KBM-7 (cell line): ENCODE measurements at places on chromosomes 5 and 9.
A peak's percentile ranks its signal among the peaks of the same experiment; 100 is the strongest.

GRCh38 chr5:128237000-128237399 lies 153.4 kb downstream of the SLC12A2 start:
- DNase-seq = no peak

DNA sequence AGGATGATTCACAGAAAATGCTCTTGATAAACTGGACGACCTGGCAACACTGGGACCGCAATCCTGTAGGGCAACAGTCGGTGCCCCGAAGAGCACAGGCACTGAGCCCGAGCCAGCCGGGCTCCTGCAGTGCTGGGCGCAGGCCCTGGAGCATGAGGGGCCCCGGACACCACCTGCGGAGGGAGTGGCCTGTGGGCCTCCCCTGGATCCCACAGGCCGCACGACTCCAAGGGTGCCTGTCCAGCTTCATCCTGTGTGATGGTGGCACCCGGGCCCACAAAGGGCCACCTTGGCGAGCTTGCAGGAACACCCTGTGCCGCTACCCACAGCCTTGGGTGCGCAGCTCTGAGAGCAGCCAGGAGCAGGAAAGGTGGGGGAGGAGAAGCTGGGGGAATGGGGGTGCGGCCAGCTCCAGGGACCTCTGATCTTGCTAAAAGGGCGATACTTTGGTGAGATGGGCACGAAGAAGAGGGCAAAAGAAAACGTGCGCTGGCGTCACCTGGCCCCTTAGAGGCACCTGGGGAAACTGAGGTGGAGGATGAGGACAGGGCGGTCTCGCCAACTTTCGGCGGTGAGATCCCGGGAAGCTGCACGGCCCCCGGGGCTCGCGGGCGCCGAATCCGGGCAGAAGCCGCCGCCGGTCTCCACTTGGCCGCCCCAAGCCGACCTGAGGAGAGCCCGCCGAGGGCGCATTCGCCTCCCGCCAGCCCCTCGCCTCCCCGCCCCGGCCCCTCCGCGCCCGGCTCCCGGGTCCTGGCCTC lies 722 bp downstream of the TBC1D9B start:
- DNase-seq = peak; percentile 45

- DNase-seq = no peak
Measured at GRCh38 chr5:586751-587285, 25.3 kb upstream of the CEP72 start.

DNA sequence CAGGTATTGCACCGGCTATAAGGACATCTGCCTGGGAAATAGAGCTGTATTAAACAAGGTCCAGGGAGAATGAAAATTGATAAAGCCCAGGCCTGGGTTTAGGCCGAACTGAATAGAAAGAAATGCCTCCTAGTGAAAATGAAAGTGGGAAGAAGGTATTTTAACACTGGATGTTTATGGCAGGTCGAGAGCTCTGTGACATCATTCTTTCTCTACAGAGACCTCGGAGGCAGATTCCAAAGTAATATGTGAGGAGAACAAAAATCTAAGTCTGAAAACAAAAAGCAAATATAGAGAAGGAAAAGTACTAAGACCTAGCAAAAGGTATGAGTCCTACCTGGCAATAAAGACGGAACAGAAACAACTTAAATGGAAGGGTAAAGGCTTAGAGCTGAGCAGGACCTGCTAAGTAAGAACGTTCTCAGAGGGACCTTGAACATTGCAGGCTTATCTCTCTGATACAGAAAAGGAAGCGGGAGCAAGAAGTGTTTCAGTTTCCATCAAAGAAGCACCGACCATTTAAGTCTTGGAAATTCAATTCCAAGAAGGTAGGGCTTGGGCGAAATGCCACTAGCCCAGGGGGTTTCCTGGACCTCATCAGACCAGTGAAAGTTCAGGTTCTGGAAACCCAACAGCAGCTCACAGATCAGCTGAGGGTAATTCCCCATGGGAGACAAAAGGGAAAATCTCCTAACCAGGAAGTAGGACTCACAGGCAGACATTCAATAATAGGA lies 80.0 kb downstream of the SUSD1 start:
- no peak for DNase-seq

GRCh38 chr5:33425314-33425713 lies 15.5 kb upstream of the TARS1 start:
- DNase-seq = no peak

GRCh38 chr9:136441681-136442245 lies 2.1 kb upstream of the INPP5E start:
- DNase-seq = no peak

- DNase-seq = no peak
Measured at GRCh38 chr9:88773627-88774244, 217.5 kb upstream of the S1PR3 start.

DNA sequence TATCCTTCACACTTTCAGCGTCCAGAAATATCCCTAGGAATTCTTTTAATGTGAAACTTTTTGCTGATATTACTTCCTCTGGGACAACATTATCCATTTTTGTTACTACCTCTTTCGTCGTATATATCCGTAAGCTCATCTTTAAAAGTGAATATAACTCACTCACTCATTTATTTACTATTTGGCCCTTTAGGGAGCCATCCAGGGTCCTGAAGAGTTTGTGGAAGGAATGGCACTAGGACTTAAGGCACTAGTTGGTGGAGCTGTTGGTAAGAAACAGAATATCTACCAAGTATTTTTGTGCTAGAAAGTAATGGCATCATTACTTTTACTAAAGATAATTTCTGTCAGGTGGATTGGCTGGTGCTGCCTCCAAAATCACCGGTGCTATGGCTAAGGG lies 192.7 kb downstream of the VPS13A start:
- DNase-seq = no peak

- DNase-seq = no peak
Measured at GRCh38 chr9:5721279-5722087, 92.6 kb downstream of the RIC1 start.

- DNase-seq = no peak
Measured at GRCh38 chr9:8071445-8071798, 271.8 kb upstream of the DMAC1 start.

DNA sequence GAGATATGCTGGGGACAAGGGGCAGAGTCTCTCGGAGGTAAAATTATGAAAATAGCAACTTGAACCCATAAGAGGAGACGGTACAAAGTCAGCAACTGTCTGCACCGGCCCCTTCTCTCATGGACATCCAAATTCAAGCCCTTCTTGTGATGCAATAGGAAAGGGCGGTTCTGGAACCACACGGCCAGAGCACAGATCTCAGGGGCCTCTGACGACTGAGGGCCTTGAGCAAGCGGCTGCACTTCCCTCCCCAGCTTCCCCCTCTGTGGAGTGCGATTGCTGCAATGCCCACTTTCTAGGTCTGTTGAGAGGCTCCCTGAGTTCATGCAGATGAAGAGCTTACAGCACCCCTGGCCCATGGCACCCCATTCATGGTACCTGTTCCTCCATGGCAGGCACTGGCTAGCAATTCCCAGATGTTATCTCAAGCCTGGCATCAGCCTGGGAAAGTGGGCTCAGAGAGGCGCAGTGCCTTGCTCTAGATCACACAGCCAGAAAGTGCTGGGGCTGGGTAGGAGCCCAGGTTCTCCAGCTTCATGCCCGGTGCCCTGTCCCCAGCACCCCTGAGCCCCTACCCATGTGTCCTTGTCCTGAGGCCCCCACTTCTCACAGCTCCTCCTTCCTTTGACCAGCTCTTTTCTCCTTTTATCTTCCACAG lies 17.7 kb upstream of the CPLX2 start:
- DNase-seq = no peak

GRCh38 chr5:2530609-2531008 lies 220.9 kb downstream of the IRX2 start:
- no peak for DNase-seq

DNA sequence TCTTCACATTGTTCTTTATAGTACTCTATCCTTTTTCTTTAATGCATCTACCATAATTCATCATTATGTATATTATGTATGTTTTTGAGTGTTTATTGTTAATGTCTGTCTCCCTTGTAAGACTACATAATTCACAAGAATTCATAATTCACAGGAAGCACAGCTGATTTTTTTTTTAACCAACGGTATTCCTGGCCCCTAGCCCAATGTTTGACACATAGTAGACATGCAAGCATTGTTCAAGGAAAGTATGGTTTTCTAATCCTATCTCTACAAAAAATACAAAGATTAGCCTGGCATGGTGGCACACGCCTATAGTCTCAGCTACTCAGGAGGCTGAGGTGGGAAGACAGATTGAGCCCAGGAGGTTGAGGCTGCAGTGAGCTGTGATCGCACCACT lies 160.6 kb downstream of the PPP2R2B start:
- no peak for DNase-seq

DNA sequence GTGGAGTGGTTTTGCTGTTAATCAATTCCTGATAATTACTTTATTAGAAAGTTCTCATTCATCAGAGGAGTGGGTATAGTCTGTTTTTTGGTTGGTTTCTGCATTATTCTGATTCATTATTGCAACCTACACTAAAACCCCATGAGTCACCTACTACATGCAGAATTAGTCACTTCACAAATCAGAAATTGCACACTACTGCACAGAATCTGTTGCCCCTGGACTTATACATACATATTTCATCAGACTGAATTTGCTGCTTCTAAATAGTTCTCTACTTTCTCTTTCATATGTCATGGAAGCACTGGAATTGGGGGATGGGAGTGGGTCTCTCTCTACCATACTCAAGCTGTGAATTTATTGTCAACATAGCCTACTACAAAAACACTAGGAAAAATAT lies 585.1 kb downstream of the DNAH5 start:
- no peak for DNase-seq

DNA sequence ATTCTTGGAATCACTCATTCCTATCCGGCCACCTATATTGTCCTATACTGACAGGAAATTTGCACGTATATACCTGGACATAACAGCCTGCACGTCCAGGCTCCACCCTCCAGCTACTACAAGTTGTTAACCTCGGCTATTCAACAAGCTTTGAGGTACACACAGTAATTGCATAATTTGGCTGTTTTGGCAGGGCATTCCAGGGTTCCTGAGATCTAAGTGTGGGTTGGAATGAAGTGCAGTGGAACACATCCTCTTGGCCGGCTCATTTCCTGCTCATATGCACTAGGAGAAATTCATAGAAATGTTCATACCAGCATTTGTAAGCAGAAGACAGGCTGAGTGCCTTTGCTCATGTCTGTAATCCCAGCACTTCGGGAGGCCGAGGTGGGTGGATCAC lies 222.3 kb downstream of the FBXL7 start:
- DNase-seq = no peak

DNA sequence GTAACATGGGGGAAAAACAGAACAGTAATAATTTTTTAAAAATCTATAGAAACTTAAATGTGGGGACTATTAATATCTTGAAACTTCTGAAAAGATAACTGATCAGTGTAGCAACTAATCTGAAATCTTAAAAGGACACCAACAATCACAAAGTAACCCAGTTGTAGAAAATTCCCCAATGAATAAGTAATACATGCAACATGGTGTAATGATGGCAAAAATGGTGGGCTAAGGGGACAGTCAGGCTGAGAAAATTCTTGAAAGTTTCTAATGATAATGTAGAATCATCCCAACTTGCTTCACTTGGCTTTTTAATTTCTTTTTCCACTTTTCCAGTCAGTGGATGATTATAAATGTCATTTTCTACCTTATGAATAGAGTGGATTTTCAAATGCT lies 5.4 kb downstream of the NFIL3 start:
- no peak for DNase-seq

DNA sequence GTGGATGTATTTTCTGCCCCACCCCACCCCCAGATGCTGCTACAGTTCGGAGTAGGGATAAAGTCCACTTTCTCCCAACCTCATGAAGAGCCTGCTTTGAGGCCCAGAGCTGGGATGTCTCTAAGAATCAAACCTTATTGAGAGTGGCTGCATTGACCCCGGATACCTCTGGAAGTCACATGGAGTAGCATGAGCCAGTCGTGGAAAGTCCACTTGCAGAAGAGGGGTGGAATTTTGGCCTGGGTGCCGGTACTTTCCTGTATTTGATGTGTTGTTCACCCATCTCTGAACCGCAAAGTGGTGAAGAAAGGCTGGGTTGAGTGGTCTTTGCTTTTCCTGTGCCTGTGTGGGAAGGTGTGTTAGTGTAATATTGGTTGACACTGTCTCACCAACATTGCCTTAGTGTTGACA lies 3.7 kb downstream of the OTULIN start:
- no peak for DNase-seq

DNA sequence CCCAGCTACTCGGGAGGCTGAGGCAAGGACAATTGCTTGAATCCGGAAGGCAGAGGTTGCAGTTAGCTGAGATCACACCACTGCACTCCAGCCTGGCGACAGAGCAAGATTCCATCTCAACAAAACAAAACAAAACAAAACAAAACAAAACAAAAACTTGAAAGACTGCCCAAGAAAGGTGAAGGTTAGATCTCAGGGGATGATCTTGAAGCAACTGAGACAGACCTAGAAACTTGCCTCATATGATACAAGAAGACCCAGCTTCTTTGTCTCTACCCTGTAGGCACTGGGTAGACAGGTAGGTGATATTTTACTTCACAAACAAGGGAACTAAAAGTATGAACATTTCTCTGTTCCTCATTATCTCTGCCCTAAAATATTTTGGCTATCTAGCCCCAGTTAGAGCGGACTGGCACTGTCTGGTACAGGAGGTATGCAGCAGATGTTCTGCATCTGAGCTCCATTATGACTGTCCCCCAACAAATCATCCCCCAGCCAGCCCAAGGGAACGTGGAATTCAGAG lies 26.3 kb upstream of the SHOC1 start:
- no peak for DNase-seq

DNA sequence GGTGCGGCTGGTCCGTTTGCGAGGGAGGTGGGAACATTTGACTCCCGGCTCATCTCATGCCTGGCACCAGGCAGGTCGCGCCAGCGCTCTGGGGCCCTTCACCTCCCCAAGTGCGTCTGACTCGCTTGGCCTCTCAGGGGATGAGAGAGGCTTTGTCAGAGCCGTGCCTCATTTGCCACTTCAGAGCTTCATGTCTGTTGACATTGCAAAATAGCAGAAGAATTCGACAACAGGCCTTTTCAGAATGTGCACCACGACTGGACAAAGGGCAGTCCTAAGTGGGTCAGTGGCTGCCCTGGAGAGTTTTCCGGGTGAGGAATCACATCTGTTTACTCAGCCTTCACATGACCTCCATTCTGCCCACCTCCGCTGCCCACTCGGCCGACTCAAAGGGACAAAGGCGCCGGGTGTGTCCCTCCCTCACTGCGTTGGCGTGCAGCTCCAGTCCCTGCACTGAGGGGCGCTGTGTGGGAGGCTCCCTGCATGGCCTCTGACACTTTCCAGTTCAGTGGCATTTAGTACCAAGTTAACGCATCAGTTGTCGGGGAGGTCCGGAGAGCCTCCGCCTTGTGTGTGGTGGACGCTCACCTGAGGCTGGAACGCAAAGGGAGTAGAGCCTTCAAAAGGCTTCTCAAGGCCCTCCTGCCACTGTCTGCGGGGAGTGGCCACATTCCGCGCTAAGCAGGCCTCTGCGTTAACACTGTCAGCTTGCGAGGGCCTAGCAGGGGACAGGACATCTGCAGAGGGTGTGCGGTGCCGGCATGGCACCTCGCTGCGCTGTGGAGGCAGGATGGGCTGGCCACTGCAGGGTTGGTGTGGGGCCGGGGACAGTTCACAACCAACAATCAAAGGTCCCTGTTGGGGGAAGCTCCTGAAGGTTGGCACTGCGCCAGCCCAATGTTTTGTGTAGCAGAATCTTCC lies 171.5 kb downstream of the NXNL2 start:
- DNase-seq = no peak
